ENCODE measurements at places on chromosomes 3 and 15.

- no peak for DNase-seq
Measured at GRCh38 chr3:6567241-6567640, 293.7 kb upstream of the GRM7 start.

DNA sequence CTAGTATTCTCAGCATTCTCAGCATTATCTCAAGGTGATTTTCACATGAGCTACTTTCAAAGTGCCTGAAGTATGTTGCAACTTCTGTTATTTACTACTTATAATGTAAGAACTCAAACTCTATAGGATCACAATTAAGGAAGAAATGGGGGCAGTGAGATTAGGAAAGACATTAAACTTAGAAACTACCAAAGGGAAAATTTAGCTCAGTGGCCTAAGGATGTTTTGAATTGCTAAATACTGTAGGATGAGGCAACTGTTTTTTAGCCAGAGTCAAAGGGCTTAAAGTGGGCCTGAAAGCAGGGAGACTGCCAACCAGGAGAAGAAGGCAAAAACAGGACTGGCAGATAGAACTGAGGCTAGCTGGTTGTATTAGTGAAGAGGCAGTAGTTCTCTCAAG is 55.5 kb upstream of the MBNL1 start:
- DNase-seq = no peak

GRCh38 chr3:117526470-117527079 is 817.0 kb downstream of the TUSC7 start:
- no peak for DNase-seq

DNA sequence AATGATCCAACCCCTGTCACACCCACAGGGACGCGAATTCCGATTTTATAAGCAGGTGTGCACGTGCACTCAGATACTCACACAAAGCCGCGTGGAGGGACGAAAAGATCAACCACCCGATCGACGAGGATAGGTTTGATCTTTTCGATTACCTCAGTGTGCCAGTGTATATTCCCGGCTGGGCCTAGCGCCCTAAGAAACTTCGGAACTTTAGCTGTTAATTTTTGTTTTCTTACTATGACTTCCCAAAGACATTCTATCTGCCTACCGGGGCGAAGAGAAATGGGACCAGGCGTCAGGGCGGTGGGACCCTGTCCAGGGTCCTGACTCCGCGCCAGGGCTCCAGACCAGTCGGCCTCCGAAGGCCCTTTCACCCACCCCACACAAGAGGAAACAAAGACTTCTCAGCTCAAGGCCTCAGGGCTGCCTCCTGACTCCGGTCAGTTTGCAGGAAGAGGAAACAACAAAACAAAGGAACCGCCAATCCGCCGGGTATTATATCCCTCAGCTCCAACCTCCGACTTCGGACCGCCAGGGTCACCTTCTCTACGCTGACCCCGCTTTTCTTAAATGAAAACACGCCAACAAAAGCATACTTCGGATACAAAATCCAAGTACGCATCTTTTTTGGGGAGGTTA is 6.8 kb downstream of the ONECUT1 start:
- DNase-seq = no peak

DNA sequence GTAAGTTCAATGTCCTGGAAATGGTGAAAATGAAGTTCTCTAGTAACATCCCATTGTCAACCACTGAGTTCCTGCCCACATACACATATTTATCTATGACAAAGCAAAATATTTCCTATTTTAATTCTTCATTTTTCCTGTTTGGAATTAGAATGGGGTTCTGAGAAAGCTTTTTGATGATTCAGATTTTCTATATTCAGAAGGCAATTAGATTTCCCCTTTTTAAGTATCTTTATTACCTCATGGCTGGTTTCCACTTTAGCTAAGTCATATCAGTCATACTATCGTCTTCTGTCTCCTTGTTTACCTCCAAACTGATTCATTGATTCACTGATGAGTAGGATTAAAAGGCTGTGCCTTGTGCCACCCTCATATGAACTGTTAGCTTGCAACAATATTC is 17.9 kb downstream of the ETFA start:
- DNase-seq = no peak

DNA sequence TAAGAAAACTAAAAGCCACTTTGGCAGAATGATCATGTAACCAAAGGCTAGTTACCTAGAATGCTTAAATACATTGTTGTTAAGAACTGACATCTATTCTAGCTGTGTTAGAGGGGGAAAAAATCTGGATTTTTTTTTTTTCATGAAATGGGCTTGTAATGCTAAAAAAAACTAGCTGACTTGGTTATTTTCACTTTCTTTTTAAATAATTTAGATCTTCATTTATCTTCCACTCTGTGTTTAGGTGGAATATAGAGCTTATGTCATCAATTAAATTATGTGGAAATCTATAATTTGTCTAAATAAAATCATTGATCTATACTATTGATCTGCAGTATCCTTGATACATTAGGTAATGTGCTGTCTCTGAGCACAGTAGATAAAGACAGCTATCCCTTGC is 217.4 kb downstream of the TCF12 start:
- DNase-seq = no peak

DNA sequence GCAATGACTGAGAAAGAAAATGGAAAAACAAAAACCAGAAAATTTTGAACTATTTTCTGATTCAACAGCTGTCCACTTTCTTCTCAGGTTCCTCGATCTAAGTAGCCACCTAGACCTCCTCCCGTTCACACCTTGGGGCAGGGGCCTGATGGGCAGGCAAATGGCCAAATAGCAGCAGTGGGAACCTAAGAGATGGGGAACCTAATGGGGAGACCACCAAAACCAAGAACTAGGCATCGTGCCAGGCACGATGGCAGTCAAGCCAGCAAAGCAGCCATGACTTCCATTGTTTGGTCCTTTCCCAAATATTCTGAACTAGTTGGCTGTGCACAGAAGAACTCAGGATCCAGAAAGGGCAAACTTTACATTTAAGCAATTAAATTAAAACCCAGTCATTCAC is 57.1 kb downstream of the CAPN7 start:
- DNase-seq = no peak

DNA sequence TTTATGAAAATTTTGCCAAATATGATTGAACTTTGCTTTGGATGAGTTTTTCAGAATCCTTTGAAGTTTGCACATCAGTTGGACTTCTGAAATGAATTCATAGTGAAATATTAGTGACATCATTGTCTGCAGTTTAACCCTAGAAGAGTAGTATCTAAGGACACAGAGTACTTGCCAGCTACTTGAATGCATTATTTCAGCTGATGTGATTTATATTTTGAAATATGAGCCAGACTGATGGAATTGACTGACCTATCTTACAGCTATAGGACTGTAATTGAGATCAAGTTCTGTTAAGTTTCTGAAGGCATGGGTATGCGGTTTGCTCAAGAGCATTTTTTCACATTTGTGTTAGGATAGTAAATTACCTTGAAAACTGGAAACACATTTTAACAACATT is 51.2 kb downstream of the LYSMD4 start:
- DNase-seq = no peak

DNA sequence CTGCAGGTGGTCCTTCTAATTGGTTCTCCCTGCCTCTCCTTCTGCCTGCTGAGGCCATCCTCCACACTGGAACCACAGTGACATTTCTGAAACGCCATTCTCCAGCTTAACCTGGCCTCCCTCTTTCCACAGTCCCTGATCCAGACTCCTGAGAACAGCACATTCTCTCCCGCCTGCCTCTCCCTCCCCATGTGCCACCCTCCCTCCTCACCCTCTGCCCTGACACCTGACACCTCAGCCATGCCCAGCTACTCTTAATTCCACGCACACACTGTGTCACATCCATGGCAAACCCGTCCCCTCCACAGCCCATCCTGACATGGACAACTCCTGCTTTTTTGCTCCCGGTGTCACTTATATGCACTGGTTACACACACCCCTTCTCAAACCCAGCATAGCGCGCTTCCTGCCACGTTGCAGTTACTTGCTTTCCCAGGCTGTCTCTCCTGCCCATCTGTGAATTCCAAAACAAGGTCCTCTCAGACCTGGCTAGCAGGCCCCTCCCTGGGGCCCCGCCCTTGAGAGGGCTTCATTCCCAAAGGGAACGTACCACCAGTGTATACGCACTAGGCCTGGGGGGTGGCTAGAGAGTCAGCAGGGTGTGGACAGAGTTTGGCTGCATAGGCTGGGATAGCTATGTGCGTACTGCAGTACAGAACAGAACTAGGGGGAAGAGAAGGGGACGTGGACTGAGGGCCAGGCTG is 92.7 kb upstream of the BLM start:
- no peak for DNase-seq

GRCh38 chr3:14467814-14468620 is 65.6 kb downstream of the SLC6A6 start:
- no peak for DNase-seq

- DNase-seq = no peak
Measured at GRCh38 chr3:107683447-107683846, 160.7 kb downstream of the BBX start.

GRCh38 chr3:30628205-30628900 is 22.0 kb downstream of the TGFBR2 start:
- no peak for DNase-seq

- no peak for DNase-seq
Measured at GRCh38 chr15:63124506-63124905, 2.8 kb downstream of the LACTB start.

DNA sequence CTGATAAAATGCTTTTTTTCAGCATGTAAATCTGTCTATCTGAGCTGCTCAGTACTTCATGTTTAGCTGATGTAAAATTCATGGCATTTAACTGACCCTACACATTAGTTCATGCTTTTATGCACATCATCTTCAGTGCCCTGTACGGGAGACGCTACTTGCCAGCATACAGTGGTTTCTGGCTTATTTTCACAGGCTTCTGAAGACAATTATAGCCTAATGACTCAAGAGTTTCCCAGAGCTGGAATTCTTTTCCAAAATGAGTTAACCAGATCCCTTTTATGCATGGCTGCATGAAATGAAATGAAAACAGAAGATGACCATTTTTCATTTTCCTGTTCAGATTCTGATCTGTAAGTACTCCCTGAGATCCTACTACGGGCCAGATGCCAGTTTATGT is 1061.5 kb downstream of the ROBO2 start:
- DNase-seq = no peak

DNA sequence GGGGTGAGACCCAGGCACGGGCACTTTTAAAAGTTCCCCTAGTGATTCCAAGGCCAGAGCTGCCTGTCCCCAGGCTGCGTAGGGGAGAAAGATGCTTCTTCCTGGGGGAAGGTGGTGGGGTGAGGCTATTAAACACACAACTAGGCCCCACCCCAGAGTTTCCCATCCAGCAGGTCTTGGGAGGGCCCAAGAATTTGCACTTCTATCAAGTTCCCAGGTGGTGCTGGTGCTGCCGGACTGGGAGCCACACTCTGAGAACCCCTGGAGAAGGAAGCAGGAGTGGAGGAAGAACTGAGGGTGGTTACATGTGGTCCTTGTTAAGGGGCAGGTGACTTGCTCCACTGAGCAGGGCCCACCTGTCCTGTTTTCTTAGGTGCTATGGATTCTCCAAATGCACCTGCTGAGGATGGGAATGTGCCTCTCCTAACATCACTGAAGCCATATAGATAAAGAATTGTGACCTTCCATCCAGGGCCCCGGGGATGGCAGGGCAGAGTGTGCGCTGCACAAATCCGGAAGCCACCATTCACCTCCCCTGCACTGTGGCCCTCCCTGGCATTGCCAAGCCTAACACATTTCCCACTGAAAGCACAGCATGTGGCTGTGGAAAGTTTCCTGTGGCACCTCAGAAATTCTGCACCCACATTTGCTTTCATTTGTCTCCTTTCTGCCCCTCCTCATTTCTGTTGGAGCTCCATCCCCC is 111.5 kb upstream of the MEF2A start:
- DNase-seq = no peak

DNA sequence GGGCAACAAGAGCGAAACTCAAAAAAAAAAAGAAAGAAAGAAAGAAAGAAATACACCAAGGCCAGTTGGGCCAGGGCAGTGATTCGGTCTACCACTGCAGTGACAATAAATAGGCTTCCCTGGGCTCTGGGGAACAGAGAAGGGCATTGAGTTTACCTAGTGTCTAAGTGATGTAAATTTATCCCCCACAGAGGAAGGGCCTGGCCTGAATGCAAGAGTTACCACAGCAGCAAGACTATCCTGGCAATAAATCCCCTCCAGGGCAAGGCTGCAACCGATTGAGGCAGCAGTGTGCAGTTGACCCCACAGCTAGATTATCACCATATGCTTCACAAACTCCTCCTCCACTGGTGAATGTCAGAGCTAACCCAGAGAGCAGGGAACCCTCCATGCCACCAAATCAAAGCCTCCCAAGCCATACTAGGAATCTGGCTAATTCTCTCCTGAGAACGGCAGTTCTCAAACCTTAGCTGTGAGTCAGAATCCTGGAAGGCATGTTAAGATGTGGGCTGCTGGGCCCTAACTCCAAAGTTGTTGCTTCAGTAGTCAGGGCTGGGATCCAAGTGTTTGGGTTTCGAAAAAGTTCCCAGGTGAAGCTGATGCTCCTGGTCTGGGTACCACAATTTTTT is 64.3 kb upstream of the GATM start:
- DNase-seq = no peak

DNA sequence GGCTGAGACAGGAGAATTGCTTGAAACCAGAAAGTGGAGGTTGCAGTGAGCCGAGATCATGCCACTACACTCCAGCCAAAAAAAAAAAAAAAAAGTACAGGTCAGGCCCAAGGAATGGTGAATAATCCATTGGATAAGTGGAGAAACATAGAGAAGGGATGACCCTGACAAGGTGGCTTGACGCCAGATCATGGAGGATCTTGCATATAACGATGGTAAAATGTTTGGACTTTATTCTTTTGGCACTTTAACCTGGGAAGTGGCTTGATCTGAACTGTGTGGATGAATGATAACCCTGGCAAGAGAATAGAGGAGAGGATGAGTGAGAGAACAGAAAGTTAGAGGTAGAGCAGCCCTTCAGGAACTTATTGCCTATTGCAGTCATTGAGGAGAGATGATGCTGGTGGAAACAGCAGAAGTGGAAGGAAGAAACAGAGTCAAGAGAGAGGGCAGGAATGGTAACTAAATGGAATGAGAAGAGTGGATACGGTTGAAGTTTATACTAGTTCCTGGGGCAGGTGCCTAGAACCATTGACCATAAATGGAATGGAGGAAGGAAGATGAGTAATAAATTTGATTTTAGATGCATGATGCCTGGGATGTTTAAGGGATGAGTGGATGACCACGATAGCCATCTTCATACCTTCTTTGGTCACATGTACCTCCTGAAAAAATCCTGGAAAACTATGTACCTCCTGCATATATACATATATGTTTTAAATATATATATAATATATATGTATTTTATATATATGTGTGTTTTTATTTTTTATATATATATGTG is 57.8 kb downstream of the BLM start:
- DNase-seq = no peak

DNA sequence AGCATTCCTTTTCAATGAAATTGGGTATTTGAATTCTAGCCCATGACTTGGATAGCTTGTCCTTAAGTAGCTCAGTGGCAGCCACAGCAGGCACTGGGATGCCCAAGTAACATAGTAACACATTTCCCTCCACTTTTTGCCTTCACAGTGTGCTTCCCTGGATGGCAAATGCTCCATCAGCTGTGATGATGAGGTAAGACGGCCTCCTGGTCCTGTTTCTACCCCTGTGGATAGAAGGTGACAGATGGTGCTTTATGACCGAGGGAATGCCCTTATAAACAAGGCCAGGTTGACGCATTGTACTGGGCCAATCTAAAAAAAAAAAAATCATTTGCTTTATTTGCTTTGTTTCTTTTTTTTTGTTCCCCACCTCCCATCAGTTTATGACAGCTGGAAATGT is 41.8 kb upstream of the LRTM1 start:
- DNase-seq = no peak
